ENCODE measurements at places on chromosomes 7 and 10. TPM values are rescaled to one million over a fixed set of nuclear protein-coding genes. Genes with fewer than 3 reads are reported as not detected.

DNA sequence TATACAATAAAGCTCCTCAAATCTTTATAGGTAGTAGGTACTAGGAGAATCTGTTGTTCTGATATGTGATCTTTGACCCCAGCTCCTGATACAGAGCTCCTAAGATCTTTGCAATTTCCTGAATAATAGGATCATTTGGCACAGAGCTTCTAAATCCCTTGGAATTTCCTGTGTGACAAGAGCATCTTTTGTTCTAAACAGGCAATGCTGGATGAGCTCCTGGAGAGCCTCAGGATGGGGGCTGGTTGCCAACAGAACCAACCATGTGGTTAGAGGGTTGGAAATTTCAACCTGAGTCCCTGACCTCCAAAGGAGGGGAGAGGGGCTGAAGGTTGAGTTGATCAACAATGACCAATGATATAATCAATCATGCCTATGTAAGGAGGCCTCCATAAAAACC, 629.0 kb downstream of the CCSER2 start:
- no peak for DNase-seq

- no peak for DNase-seq
Observed at GRCh38 chr7:1848911-1849311, 178.8 kb downstream of the ELFN1 start.

Gene PIP
- total RNA-seq: not detected

Gene CYP26A1
- not detected for total RNA-seq

GRCh38 chr7:135959646-135960363, 17.4 kb downstream of the MTPN start:
- no peak for DNase-seq

Gene COL13A1
- total RNA-seq: under 0.01 TPM

- DNase-seq: no peak
Observed at GRCh38 chr7:107827501-107827900, 24.5 kb upstream of the SLC26A3 start.

DNA sequence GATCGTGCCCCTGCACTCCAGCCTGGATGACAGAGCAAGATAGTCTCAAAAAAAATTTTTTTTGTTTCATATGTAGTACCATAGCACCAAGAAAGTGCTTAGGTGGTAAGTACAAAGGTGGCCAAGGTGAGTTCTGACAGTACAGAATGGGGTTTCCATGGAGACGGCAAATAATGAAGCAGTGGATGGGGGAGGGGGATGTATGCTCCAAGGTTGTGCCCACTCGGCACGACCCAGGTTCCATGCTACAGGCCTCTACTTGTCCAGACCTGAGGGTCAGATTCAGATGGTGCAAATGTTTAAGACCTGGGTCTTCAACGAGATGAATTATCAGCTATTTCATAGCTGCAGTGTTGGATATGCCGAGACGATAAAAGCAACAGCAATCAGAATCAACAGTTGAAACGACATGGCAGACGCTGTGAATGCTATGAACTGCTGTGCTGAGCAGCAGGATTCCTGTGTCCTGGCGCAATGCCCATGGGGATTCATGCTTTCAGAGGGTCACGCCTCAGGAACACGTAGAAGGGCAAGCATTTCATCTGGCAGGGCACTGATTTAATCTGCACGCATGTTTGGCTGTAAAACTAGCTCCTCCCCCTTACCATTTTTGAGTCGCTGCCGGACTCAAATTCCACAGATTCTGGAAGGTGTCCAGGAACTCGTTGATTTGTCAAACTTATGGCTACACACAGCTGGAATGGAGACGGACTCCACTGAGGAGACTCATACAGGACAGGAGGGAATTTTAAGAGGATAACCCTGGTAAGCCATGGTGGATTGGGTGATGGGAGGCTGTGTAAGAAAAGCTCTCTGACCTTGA, 256.5 kb downstream of the FRMD4A start:
- no peak for DNase-seq

Gene HMX2
- not detected for total RNA-seq

GRCh38 chr10:59004392-59004791, 172.1 kb upstream of the PHYHIPL start:
- DNase-seq: no peak

DNA sequence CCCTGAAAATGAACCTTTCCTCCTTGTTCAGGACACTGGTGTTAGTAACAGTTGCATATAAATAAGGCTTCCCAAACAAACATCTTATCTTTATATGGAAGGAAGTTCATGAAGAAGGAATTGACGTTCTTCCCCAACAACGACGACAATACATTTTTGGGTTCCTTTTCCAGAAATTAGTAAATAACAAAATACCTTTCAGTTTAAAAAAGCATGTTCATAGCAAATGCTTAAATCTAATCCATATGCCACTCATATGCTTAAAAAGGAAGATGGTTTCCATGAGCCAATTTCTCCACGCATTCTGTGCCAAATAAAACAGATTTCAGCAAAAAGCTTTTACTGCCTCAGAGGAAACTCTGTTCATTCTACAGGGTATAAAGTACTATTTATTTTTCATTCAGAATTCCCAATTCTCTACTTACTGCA, 182.6 kb downstream of the COBL start:
- no peak for DNase-seq

DNA sequence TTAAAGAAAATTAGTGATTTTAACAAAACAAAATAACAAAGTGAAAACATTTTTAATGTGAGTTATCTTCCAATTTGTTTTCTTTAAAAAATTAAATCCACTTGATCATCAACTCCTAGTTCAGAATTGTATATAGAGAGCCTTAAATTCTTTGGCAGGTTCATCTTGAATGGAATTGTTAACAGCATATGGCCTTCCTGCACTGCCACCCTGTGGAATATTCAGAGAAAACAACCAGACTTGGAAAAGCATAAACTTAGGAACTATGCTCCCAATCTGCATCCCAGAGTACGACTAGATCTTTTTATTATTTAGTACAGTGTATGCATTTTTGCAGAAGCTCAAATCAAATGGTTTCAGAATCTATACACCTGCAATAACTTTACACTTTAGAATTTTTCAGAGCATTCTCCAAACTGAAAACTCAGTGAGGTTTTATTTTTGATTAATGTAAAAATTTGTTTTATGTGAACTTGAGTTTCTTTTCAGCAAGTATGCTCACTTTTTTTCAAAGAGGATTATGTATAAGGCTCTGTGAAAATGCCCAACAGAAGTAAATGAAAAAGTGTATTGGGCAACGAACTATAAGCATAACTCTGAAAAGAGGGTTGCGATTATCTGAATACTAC, 44.9 kb upstream of the ANK3 start:
- peak; percentile 25 for DNase-seq

DNA sequence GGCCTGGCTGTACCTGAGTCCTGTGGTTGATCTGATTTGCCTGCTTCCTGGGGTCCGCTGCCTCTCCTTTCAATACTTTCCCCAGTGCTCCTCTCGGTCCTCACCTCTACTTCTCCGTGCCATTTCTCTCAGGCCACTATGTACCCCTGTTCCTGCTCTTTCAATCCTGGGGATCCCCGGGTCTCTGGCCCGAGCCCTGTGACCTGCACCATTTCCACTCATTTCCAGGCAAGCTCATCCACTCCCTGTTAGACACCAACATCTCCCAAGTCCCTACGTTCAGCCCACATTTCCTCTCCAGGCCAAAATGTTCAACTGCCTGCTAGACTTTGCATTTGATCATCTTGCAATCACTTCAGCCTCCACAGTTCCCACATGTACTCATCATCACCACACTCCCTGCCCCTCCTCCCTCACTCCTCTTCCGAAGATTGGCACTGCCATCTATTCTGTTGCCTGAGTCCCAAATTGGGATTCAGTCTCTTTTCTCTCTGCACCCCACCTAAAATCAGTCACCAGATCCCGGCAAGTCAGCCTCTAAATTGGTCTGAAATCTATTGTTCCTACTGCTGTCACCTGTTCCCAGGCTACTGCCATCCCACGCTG, 34.4 kb upstream of the ZMIZ1 start:
- no peak for DNase-seq

DNA sequence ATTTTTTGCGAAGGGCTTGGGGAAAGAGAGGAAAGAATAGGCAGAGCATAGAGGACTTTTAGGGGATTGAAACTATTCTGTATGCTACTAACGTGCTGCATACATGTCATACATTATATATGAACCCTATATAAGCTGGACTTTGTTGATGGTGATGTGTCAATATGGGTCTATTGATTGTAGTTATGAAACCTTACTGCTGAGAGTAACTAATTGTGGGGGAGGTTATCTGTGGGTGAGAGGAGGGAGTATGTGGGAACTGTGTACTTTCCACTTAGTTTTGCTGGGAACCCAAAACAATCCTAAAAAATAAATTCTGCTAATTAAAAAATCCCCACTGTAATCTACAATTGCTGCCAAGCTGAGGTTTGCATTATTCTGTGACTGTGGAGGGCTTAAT, 15.3 kb upstream of the CYP2C19 start:
- no peak for DNase-seq

Gene HOXA1
- 0.27 TPM for total RNA-seq

DNA sequence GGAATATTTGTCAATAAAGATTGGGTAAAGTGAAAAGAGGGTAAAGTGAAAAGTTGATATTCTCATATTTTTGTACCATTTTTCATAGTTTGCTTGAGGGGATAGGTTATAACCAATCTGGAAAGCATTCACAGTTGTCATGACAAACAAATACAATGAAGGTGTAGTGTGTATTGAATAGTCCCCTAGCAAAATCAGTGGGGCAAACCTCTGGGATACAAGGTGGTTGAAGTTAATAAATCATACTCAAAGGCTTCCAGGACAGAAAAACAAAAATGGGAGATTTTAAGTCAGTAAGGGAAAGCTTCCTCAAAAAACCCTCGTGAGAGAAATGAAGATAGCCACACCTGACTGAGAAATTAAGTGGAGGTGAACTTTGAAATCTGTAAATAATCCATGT, 39.4 kb downstream of the PHTF2 start:
- no peak for DNase-seq

- DNase-seq: no peak
Observed at GRCh38 chr10:108452533-108452932, 1288.0 kb upstream of the SORCS1 start.

DNA sequence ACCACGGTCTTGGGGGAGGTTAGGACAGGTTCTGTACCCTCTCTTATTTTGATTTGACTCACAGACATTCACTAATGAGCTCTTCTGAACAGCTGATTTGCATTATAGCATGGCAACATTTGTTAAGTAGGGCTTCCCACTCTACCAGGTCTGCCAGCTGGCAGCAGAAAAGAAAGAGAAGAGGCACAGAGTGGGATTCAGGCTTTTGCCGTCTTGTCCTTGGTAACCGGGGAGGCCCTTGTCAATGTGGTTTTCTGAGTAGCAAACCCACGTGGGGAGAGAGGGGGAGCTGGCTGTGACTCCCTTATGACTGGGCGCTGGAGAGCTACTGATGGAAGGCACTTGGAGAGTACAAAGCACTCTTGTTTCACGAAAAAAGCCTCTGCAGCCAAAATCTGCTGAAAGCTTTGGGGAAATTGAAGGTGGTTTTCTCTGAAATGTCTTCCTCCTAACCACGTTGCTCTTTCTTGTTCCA, 355.3 kb upstream of the GALNT17 start:
- DNase-seq: peak; percentile 24

GRCh38 chr10:99709480-99710229, 22.3 kb downstream of the COX15 start:
- DNase-seq: peak; percentile 33

GRCh38 chr7:120014925-120015465, 258.0 kb upstream of the KCND2 start:
- DNase-seq: no peak

GRCh38 chr7:2158331-2159175, 74.2 kb downstream of the MAD1L1 start:
- DNase-seq: no peak

DNA sequence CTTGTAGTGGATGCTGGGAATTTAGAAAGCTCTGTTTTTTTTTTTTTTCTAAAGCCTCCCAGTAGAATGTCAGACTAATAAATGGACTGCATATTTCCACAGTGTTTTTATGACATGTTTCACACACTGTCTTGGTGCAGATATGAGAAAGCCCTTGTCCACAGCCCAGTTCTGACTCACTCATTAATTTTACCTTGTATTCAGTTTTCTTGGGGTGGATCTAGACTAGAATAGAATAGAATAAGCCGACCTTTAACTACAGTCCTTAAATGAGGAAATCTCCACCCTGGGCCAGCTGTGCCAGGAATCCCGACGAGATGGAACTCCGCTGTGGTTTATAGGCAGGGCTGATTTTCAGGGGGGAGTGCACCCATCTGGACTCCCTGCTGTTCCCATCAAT, 274.7 kb downstream of the NRG3 start:
- no peak for DNase-seq

Gene PNLIPRP1
- not detected for total RNA-seq

Gene ANKRD16
- 12.4 TPM for total RNA-seq

Gene CARD11
- 15.1 TPM for total RNA-seq

- DNase-seq: no peak
Observed at GRCh38 chr10:121796342-121796741, 131.5 kb downstream of the ATE1 start.

DNA sequence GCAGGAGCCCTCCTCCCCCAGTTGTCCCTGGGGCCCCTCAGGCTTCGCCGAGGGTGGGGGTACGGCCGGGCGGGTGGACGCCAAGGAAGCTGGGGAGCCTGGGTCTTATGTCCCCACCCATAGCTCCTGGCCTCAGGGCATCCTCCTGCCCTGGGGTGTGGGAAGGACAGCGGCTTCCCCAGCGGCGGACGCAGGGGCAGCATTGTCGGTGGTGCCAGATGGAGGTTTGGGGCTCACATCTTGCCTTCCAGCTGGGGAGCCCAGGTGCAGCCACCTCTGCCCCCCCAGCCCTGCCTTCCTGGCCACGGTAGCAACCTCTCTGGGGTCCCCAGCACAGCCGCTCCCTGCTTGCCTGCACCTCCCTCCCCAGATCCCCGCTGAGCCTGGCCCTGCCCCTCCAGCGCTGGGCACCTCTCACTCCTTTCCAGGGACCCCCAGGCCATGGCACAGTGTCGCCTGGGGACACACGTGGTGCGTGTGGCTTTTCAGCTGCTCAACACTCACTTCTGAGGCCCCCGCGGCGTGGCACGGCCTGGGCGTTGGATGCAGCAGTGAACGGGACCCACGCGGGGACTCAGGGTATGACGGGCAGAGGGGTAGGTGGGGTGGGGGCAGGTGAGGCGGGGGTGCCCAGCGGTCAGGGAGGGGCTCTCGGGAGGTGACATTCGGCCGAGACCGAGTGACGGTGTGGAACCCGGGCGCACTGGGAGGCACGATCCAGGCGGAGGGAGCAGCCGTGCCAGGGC, 53.1 kb downstream of the UNCX start:
- no peak for DNase-seq

Gene NCOA4
- 252 TPM for total RNA-seq

Gene TMUB1
- total RNA-seq: 25.6 TPM

Data from hematopoietic multipotent progenitor cell (in vitro differentiated cells).